Right ventricle myocardium superior (tissue), 1 donor: ENCODE measurements at places on chromosomes 12 and 14.

- no peak for DNase-seq
These were observed 111.9 kb downstream of the STAB2 start for GRCh38 chr12:103698752-103699560.

DNA sequence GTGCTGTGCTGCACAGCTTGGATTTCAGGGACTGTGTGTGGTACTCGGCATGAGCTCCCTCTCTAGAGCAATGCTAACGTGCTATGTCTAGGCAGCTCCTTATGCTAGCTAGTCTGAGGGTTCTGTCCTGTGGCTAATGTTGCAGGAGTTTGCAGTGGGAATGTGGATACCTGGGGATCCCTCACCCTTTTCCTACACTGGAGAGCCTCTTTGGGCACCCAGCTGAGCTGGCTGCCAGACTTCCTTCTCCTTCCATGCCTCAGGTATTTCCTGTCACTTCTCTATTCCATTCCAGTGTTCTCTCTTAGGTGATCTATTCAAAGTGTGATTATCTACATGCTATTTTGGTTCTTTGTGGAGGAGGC, 64.9 kb downstream of the FBXO33 start:
- no peak for DNase-seq

- no peak for DNase-seq
These were observed 1.6 kb downstream of the FGF6 start for GRCh38 chr12:4444031-4444430.

- peak; percentile 74 for DNase-seq
These were observed 51.0 kb upstream of the SRSF5 start for GRCh38 chr14:69715725-69716477.

- no peak for DNase-seq
These were observed 4.6 kb downstream of the CLMN start for GRCh38 chr14:95315156-95315555.

DNA sequence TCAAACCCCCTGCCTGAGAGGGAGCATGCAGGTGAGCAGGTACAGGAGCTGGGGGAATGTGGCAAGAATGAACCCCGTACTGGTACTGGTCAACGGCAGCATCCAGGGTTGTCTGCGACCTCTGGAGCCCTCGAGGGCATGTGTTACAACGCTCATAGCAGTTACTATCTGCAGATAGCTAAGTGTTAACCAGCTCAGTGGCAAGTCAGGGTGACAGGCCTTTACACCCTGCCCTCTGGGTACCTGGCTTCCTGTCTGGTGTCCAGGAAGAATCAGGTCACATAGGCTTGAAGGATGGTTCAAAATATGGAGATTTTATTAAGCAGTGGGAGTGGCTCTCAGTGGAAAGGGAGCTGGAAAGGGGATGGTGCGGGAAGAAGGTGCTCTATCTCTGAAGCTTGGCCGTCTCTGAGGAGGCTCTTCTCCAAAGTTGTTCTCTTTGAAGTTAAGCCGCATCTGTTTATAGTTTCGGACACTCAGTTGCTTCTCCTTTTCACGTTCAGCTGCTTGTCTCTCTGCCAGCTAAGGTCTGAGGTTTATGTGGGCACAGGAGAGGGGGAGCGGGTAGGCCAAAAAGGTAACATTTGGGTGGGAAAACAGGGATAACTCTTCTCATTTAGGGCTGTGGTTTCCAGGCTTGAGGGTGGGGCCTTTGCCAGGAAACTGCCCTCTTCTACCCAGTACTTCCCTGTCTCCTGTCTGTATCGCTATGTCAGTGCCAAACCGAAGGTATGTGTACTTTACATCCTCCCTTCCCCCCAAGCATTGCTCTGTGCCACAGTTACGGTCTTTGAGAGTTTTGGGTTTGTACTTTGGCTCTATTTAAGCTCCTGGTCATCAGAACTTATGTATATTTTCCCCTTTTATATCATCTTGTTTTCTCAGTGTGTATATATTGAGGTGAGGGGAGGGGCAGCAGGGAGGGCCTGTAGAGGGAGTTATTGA, 305.8 kb downstream of the RGS6 start:
- no peak for DNase-seq

GRCh38 chr14:59463787-59464485, 1.2 kb downstream of the GPR135 start:
- no peak for DNase-seq

- peak; percentile 90 for DNase-seq
These were observed 59.6 kb upstream of the NCOR2 start for GRCh38 chr12:124626971-124627411.

DNA sequence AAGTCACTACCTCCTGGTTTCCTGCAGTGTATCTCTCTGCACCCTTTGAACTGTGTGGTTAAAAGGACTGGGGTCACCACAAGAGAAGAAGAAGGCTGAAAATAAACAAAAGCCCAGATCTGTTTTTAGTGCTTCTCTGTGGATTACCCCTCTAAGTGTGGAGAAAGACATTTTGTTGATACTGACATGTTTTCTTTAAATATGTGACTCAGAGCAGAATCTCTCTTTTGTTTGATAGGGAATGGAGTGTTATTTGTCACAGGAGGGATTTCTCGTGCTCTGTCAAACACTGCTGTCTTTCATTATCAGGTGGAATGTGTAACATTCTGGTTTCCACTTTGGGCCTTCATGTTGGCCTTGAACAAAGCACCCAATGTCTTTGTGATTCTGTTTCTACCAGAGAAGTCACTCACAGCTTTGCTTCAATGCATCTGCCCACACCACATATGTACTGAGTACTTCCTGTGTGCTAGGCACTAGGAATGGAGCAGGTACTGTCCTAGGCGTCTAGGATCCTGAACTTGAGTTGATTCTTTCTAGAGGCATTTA, 82.1 kb downstream of the PLXNC1 start:
- DNase-seq: no peak

DNA sequence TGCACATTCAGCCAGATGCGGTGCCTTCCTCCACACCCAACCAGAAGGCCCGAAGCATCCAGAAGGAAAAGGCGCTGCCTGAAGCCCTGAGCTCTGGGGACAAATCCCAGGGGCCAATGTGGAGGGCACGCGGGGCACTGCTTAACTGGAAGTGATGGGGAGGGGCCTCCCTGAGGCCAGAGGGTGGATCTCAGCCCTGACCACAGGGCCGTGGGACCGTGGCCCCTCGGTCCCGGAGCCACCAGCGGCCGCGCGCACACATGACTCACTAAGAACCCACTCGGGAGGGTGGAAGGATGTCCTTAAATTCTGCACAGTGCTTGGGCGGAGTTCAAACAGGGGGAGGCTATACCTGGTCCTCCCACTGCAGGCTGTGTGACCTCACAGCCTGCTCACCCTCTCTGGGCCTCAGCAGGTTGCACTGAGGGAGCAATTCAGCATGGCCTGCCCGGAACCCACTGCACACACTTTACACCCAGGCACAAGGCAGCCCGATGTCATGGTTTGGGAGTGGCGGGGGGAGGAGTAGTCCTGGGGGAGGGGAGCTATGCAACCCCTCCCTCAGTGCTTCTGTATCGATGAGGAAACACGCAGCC, 89.5 kb downstream of the RFLNA start:
- DNase-seq: no peak

- DNase-seq: no peak
These were observed 126.1 kb downstream of the PELI2 start for GRCh38 chr14:56244138-56244789.

DNA sequence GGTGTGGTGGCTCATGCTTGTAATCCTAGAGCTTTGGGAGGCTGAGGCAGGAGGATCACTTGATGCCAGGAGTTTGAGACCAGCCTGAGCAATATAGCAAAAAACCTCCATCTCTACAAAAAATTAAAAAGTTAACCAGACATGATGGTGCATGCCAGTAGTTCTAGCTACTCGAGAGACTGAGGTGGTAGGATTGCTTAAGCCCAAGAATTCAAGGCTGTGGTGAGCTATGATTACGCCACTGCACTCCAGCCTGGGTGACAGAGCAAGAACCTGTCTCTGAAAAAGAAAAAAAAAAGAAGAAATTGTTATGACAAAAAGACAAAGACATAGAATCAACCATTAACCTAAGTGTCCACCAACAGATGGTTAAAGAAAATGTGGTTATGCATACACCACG, 2.1 kb upstream of the ATP23 start:
- DNase-seq: no peak

DNA sequence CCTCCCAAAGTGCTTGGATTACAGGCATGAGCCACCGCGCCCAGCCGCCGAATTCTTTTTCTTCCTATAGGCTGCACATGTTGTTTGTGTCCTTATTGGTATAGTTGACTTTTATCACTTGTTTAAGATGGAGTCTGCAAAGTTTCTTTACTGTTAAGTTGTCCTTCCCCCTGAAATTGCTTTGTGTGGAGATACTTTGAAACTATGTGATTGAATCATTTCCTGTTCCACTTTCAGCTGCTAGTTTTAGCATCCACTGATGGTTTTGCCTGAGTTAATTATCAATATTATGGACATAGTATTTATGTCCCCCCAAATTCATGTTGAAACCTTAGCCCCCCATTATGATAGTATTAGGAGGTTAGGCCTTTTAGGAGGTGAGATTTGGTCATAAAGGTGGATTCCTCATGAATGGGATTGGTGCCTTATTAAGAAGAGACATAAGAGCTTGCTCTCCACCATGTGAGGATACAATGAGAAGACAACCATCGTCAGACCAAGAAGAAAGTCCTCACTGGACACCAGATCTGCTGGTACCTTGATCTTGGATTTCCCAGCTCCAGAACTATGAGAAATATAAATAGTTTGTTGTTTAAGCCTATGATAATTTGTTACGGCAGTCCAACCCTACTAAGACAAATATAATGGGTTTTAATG, 34.9 kb downstream of the PPHLN1 start:
- no peak for DNase-seq

GRCh38 chr12:91377436-91377835, 194.8 kb upstream of the DCN start:
- DNase-seq: no peak

- no peak for DNase-seq
These were observed 68.9 kb downstream of the FGD4 start for GRCh38 chr12:32467959-32468863.

DNA sequence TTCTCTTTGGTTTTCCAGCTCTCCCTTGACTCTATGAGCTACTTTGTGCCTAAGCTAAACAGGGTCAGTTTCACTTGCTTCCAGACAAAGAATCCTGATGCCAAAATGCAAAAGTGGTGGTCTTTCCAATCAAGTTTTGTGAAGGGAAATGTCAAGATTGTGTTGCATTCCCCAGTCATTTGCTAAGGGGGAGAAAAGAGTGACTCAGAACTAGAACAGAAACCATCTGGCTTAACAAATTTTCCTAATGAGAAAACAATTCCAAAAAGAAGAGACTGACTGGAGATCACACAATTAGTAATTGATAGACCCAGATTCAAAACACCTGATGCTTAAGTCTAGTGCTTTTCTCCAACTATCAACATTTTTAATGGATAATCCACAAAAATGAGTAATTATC, 235.1 kb upstream of the DIO2 start:
- no peak for DNase-seq

DNA sequence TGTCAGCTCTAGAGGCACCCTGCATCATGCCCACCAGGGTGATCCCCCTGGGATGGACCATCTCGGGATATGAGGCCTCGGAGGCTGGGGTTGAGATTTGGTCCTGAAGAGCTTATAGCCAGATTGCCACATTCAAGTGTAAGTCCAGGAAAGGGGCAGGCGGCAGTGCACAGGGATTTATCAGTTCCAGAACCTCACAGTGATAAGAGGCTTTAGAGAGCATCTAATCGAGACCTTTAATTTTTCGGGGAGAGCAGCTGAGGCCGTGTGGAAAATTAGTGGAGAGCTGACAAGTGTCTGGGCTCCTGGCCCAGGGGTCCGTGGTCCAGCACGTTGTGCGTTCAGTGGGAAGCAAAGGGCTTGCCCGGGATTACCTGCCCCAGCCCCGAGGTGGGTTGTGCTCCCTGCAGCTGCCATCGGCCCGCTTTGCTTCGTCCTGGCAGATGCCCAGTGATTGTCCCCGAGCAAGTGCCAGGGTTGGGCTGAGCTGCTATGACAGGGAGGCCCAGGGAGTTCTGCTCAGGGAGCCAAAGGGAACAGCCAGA, 52.1 kb downstream of the C14orf132 start:
- DNase-seq: no peak

DNA sequence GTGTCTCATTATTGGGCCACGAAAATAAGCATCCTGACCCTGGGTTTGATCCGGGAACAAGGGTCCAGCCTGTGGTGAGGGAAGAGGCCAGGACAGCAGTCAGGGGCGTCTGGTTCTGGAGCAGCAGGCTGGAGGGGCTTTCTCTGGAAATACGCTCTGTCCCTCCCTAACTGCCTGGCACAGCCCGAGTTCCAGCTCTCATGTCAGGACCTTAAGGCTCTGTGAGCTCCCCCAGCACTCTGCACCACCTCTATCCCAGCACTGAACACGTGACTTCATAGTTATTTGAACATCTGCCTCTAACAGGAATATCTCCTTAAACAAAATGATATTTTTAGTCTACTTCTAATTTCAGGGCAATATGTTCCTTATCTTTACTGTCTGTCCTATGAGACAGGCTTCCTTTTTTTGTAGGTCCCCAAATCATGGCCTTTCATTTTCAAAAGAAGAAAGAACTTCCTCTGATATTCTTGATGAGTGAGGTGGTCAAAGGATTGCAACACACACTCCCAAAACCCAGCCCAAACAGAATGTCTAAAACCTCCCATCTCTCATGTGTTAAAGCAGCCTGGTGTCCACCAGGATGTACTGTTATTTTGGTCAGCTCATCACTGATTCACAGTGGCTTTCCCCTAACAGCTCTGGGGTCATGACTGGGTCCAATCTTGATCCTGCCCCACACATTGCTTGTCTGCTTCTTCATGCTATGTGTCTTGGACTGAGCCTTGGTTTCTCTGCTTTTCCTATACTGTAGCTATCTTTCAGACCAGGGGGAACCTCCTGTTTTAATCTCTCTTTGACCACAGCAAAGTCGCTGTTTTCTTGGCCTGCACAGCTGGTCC, 9.7 kb downstream of the AQP6 start:
- no peak for DNase-seq

GRCh38 chr12:76747245-76747644, 16.7 kb upstream of the ZDHHC17 start:
- no peak for DNase-seq

DNA sequence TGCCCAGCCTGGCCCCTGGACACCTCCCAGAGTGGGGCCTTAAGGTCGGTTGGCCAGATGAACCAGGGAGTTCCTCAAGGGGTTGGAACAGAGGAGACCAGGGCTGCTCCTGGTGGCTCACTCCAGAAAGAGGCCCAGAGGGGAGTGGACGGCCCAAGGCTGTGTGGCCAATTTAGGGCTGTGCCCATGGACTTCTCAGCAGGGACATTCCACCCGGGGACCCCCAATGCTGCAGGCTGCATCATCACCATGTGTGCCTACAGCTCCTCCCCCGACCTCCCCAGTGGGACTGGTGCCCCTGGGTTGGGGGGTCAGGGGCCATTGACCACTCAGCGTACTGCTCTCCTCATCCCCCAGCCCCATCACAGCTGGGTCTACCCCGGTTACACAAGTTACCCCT, 17.6 kb upstream of the CYP46A1 start:
- DNase-seq: no peak

- no peak for DNase-seq
These were observed 493.8 kb downstream of the FUT8 start for GRCh38 chr14:65906344-65906743.
